ENCODE measurements at places on chromosomes 12 and 14.

GRCh38 chr14:69328765-69329164, 68.8 kb downstream of the GALNT16 start:
- DNase-seq = no peak

DNA sequence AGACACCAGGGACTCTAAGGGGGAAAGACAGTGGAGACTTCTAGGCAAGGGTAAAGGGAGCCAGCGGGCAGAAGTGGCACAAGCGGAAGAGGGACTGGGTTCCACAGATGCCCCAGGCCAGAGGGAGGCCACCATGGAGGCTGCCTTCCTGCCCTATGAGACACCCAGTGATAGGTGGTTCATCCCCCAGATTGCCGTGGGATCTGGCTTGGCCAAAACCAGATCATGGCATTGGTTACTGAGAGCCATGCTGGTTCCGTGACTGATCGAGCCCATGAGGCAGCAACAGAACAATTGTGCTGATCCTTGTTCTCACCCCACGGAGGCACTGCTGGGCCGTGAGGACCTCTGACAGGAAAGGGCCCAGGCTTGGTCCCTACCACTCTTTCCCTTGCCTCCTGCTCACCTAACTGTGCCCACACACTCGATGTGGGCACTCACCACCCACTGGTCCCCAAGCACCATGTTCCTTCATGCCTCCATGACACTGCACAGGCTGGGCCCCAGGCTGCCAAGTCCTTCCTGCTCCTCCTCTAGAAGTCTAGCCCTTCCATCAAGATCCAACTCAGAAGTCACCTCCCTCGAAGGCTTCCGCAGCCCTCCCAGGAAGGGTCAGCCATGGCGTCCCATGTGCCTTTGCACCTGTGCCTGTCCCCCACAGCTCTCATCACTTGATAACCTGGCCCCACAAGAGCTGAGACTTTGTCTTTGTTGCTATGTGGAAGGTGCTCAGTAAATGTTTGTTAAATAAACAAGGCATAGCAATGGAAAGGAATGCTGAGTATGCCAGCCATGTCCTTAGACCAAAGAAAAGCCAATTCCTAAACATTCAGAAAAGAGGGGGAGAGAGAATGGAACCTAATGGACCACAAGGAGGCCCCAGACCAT, 7.3 kb downstream of the KRT79 start:
- no peak for DNase-seq

DNA sequence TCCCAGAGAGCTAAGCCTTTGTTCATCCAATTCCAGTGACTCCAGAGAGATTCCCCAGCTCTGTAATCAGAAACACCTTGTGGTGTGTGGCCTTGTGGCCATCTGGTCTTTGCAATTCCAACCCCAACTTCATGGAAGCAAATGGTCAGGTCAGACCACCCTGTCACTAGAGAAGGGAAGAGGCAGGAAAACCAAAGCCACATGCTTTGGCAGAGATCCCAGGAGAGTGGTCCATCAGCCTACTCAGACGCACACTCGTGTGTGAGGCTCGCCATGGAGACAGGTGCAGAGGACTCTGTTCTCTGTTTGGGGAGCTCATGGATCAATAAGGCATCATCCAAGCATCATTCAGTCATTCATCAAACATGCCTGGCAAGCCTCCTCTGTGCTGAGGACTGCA, 46.2 kb upstream of the TUNAR start:
- DNase-seq = no peak

DNA sequence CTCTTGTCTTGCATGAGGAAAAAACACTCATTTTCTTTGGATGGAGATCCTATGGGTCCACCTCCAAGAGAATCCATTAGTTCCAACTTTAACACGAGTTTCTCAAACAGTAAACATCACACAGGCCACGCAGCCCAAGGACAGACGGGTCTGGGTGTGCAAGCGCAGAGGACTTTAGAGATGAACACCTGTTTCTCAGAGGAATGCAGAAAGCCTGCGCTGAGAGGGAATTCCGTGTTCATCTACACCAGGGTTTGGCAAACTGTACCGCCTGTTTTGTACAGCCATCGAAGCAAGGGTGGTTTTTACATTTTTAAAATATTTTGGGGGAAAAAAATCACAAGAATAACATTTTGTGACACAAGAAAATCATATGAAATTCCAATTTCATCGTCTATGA, 79.4 kb downstream of the RBM19 start:
- no peak for DNase-seq
